ENCODE measurements at places on chromosomes 7 and 10.

DNA sequence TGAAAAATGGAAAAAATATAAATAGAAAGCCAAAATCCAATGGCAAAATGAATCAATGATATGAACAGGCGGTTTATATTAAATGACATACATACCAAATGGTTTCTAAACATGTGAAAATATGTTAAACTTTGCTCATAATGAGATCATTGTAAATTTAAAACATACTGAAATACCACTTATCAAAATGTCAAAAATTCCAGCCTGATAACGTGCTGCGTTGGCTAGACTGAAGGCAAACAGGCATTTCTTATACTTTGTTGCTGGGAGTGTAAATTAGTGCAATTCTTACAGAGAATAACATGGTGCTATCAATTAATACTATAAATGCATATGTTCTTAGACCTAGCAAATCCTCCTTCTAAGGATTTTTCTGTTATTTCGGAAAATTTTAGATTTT, 225.8 kb upstream of the FAM3C start:
- no peak for DNase-seq

- DNase-seq = peak; percentile 57
These were observed 14.6 kb downstream of the SFRP4 start for GRCh38 chr7:37901890-37902524.

DNA sequence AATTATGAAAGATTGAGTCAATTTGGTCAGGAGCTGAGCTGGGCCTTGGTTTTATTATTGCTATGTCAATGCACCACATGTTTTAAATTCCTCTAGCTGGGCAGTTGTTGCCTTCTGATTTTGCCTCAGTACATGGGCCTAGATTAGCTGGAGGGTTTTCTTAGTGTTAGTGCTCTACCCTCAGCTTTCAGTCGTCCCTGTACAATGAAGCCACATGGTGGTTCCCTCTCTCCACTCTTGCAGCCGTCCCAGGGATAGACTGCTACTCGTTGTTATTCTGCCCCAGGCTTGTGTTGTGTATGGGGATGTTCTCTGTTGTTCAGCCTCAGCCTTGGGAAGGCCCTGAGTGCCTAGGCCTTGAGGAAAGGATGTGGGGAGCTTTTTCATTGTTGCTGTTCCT, 37.0 kb downstream of the NHLRC2 start:
- no peak for DNase-seq

DNA sequence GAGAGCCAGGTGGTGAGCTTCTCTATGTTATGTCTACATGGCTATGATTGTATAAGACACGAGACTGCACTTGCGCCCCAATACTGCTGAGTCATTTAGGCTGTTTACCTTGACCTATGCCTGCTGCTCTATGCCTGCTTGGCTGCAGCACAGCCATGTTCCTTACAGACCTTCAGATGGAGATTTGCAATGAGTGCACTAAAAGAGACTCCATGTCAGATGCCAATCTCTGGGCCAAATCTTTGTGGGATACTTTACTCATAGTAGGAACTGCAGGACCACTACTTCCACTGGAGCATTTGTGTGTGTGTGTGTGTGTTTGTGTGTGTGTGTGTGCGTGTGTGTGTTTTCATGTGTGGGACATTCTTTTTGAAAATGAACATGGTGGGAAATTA, 50.0 kb upstream of the KMT2E start:
- DNase-seq = peak; percentile 84

GRCh38 chr7:18566829-18567228, 71.3 kb downstream of the HDAC9 start:
- DNase-seq = no peak

DNA sequence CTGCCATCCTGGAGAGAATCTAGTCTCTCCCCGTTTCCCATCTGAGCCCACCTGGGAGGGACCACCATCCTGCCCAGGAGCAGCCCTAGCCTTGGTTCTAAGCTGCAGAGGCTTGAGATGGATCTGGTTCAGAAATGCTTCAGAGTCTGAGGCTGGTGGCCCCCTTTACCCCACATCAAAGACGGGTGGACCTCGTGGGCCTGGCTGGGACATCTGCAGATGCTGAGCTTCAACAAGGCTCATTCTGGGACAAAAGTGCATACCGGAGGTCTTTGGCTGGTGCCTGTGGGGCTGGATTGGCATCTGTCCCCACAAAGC, 4.9 kb upstream of the IRF5 start:
- no peak for DNase-seq

DNA sequence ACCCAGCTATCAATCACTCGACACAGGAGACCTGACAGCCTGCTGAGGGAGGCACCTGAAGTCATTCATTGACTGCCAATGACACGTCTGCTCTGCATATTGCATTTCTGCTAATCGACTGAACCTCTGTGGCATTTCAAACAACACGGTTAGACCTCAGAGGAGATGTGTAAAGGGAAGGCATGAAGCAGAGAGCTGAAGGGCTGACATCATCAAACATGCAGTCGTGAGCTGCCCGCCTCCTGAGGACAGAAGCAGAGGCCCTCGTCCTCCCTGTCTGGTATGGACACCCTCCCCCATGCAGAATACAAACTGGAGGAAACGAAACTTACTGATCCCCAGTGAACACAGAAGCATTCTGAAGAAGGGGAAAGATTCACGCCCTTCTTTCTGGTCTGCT, 462.6 kb upstream of the MGMT start:
- DNase-seq = no peak

GRCh38 chr10:3215153-3215775, 42.7 kb upstream of the PITRM1 start:
- DNase-seq = no peak

All from iris pigment epithelial cell (primary cell).